ENCODE measurements at places on chromosomes 4 and X. TPM values are rescaled to one million over a fixed set of nuclear protein-coding genes. Genes with fewer than 3 reads are reported as not detected.

Gene ARMCX1
- 26.6 TPM for total RNA-seq

Gene CLIC2
- total RNA-seq: 0.30 TPM

Gene CDKN2AIP
- 23.7 TPM for total RNA-seq

Gene JCHAIN
- not detected for total RNA-seq

Gene SYTL5
- not detected for total RNA-seq

Gene NXF2B
- not detected for total RNA-seq

Gene PABPC1L2A
- not detected for total RNA-seq

Gene RPA4
- 0.32 TPM for total RNA-seq

Gene HPSE
- 7.6 TPM for total RNA-seq

Gene SPINK2
- total RNA-seq: not detected

Gene MMAA
- total RNA-seq: 3.2 TPM

Gene VCX3B
- total RNA-seq: not detected

Gene RBM47
- 0.15 TPM for total RNA-seq

Gene MEPE
- not detected for total RNA-seq

Gene BEX1
- 0.32 TPM for total RNA-seq

Gene CSAG2
- total RNA-seq: not detected

Gene SHROOM2
- total RNA-seq: 7.3 TPM

Gene DNAAF6
- total RNA-seq: not detected

Gene EXOSC9
- 60.6 TPM for total RNA-seq

Gene NPNT
- not detected for total RNA-seq

Gene GRID2
- not detected for total RNA-seq

Gene HDX
- total RNA-seq: 4.2 TPM

Gene EPHA5
- total RNA-seq: 0.15 TPM

Gene FAM114A1
- 237 TPM for total RNA-seq

Gene MTCP1
- total RNA-seq: 1.1 TPM

Gene VCX3A
- total RNA-seq: not detected

Gene RAB33A
- total RNA-seq: 1.2 TPM

Gene CXorf49
- total RNA-seq: not detected

Gene USP17L18
- not detected for total RNA-seq

Gene CFI
- 37.5 TPM for total RNA-seq

Gene KANTR
- 2.6 TPM for total RNA-seq
